ENCODE measurements at places on chromosomes 11 and 22.

GRCh38 chr22:37906364-37907008, 389 bp downstream of the MICALL1 start:
- no peak for DNase-seq

- no peak for DNase-seq
Observed at GRCh38 chr11:119614222-119615002, 114.6 kb downstream of the NECTIN1 start.

- DNase-seq: no peak
Observed at GRCh38 chr11:122850076-122850631, 11.9 kb downstream of the CRTAM start.

DNA sequence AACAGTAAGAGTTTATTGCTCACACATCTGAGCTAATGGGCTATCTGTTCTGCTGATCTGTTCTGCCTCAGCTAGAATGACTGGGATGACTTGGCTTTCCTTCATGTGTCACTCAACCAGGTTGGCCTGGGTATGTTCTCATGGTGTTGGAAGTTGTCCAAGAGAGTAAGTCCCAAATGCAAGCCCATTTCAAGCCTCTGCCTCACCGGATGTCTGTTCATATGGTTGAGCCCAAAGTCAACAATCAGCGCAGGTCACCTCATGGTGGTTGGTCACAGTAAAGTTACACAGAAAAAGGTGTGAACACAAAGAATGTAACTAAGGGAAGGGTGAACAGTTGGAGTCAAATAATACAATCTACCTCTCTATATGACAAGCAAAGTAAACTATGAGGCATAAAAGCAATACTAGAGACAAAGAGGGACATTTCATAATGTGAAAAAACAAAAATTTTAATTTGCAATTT, 1.9 kb downstream of the GDPD4 start:
- DNase-seq: no peak

DNA sequence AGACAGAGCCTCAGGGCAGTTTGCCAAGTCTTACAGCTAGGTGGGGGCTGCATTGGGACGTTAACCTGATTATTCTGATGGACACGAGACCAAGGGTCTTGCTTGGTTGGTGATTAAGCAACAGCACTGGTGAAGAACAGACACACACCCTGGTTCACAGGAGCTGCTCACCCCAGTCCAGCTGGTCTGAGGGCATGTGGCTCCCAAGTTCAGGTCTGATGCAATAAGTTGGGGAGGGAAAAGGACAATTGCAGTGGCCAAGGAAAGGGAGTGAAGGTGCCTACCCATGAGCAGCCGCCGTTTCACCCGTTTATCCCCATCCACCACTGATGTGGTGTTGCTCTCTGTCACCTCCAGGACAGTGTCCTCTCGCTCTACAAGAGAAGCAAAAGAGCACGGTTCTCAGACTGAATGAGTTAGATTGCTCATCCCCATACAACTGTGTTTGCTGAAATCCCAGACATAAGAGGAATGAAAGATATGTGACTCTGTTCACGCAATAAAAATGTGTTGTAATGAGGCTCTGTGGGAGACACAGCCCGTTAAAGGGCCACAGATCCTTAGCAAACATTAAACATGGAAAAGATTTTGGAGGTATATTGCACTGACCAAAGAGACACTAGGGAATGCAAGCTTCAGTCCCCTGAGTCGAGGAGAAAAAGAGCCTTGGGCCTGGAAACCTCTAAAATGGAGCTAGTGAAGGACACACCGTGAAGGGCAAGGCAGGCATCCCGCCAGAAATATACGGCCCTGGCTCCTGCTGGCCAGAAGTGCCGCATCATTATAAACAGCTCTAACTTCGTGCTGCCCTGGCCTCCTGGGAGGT, 25.6 kb downstream of the SCUBE2 start:
- no peak for DNase-seq

- DNase-seq: no peak
Observed at GRCh38 chr22:33035272-33035863, 22.8 kb downstream of the SYN3 start.

DNA sequence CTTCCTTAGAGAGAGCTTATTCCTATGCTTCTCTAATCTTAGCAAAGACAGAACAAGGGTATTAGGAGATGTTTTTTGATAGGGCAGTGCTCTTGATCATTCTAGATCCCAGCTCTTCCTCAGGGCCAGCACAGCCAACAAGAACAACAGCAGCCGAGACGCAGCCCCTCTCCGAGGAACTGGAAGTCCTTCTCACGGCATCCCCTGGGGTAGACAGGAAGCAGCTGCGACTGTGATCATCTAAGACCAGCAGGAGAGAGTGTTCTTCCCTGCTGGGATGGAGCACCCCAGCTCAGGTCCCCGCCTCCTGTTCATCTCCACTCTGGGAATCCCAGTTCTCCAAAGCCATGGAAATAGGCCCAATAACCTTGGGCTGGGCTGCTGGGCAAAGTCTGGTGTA, 29.6 kb downstream of the IRAG1 start:
- no peak for DNase-seq

DNA sequence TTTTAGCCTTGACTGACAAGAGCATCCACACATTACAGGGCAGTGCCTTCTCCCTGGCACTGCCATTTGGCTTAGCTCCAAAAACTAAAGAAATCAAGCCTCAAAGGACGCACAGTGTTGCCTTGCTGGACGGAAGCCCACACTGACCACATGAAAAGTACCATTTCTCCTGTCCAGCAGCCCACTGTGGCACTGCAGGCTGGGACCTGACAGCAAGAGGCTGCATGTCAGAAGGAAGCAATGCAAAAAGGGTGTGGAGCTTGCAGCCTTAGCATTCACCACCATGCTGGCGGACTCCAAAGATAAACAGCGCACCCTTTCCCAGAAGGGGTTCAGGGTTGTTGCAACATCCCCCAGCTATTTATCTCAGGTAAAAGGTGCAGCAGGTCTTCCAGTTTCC, 109.3 kb upstream of the BMAL1 start:
- no peak for DNase-seq

DNA sequence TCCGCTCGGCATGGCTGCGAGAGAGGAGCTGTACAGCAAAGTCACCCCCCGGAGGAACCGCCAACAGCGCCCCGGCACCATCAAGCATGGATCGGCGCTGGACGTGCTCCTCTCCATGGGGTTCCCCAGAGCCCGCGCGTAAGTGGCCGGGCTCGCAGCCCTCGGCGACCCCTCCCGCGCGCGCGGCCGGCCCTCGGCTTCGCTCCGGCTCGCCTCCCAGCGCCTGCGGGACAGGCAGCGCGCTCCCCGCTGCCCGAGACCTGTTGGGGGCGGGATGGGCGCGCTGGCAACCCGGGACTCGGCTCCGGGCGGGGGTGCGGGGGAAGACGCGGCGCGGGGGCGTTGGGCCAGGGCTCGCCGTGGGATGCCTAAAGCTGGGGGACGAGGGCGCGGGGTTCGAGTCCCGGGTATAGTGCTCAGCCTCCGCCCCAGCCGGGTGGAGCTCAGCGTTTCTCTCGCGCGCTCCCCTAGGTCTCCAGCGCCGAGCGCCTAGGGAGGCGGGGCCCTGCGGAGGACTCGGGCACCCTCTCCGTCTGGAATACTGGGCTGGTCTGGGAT, 630 bp downstream of the UBASH3B start:
- peak; percentile 75 for DNase-seq

GRCh38 chr11:73372375-73372993, 3.7 kb upstream of the RELT start:
- peak; percentile 62 for DNase-seq

DNA sequence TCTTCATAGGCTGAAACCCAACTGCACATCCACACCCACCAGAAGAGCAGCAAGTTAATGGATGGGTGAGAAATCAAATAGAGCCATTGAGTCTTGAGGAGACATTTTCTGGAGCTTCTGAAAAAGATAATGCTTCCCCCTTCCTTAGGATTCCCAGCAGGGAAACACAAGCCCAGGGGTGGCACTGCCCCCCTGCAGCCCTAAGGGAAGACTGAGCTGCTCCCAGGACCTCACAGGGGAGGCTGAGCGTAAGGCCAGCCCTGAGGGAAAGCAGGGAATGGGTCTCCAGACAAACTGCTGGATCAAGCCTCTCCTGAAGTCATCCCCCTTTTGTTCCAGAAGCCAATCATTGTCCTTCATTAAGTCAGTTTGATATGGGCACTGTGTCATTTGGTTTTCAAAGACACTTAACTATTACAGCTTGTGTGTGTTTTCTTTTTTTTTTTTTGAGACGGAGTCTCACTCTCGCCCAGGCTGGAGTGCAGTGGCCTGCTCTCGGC, 15.1 kb downstream of the LTO1 start:
- DNase-seq: no peak

GRCh38 chr11:111765320-111765983, 737 bp downstream of the PPP2R1B start:
- DNase-seq: peak; percentile 52

DNA sequence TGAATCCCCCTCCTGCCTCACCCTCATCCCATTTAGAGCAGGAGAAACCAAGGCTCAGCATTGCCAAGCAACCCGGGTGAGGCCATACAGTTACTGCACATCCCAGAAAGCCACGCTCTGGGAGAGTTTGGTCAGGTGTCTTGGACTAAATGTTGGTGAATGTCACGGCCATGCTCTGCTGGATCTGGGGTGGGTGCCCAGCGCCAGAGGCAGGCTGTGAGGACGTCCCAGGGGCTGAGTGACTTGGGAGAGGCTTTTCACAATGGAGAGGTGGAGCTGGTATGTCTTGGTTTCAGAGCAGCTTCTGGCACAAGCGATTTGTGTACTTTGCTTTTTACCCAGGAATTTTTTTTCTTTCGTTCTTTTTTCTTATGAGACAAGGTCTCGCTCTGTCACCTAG, 6.6 kb downstream of the SERHL2 start:
- no peak for DNase-seq

- no peak for DNase-seq
Observed at GRCh38 chr11:12687216-12687623, 13.0 kb downstream of the TEAD1 start.

DNA sequence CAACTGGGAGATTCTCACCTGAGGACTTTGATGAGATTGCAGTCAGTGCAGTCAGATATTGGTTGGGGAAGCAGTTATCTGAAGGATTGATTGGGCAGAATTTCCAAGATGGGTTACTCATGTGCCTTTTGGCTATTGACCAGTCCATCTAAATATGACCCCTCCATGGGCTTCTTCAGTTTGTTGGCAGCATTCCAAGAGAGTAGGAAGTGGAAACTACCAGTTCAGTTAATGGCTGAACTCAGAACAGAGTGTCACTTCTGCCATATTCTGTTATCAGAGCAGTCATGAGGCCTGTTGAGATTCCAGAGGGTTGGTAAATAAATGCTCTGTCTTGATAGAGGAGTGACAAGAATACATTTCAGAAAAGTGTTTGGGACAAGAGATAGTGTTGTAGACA, 71.0 kb downstream of the CYP2R1 start:
- DNase-seq: no peak

DNA sequence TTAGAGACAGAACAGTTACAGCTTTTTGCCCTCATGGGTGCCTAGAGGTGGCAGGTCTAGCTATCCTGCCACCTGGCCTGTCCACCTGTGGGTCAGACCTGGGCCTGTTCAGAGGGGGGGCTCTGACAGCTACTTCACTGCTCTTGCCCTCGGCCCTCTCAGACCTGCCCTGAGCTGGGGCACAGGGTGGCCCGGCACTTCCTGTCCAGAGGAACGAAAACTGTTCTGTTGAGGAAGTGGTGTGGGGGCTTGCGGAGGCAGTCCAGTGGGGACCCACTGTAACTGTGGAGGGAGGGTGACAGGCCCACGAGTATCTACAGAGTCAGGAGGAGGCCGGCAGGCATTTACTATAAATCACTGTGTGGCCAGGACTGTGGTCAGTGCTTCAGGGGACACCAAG, 16.2 kb downstream of the TESMIN start:
- no peak for DNase-seq

- no peak for DNase-seq
Observed at GRCh38 chr11:78049348-78049747, 14.3 kb upstream of the THRSP start.

DNA sequence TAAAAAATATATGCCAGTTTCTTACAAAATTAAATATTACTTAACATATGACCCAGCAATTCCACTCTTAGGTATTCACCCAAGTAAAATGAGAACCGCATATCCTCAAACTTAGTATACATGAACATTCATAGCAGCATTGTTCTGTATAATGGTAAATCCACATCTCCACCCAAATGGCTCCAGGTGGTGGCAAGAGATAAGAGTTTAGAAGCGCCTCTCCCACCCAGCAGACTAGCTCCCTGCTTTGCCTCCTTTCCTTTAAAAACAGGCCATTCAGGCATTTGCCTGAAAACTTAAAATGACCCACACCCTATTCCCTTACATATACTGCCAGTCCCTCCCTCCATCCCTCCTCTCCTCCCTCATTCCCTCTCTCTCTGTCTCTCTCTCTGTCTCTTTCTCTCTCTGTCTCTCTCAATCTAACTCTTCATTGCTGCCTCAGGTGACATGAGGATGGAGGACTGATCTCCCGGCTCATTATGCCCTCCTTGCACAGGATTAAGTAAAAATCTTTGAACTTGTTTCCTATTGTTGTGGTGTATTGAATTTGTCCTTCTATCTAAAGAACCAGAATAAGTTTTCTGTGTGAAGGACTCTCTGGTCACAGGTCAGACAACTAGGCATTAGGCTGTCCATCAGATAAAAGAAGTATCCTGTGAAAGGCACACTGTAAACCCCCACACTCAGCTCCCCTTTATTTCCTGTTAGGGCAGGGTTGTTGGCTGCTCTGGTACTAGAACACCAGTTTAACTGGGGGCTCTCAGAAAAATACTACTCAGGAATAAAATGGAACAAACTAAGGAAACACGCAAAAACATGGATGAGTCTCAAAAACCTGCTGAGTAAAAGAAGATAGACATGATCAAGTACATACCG, 48.3 kb downstream of the RRP8 start:
- no peak for DNase-seq

GRCh38 chr11:8899119-8899753, 11.8 kb upstream of the AKIP1 start:
- no peak for DNase-seq

DNA sequence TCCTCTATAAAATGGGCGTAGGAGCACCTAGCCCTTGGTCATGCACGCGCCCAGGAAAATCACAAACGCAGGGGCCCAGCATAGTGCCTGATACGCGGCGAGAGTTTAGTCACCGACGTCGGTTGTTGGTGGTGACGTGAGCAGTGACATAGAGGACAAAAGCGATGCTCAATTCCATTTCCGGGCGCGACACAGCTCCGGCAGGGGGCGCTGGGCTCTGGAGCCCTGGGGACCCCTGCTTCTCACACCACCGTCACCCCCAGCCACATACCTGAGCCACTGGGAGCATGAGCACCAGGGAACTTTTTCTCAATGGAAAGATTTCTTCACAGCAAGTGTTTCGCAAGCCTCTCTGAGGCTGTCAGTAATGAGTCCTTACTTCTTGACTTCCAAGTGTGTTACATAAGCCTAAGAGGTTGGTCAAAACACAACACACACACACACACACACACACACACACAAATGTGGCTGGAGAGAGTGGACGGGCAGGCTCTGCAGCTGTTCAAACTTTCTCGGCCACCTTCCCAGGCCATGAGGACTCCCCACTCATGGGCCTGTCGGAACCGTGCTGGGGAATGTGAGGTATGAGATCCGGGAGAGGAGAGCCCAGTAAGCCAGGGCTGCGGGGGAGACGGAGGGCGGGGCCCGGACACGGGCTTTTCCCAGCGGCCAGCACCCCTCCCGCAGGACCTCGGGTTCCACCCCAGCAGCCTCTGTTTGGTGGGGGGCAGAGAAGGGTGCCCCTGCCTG, 36.9 kb upstream of the LINC01488 start:
- DNase-seq: peak; percentile 81

Measured in AG08396 (cell line).